Frontal cortex (tissue), 4 donors: ENCODE measurements at places on chromosomes 3 and 15. TPM values are rescaled to one million over a fixed set of nuclear protein-coding genes. Genes with fewer than 3 reads are reported as not detected.

GRCh38 chr3:138197524-138197923, 10.4 kb downstream of the ARMC8 start:
- DNase-seq = no peak

DNA sequence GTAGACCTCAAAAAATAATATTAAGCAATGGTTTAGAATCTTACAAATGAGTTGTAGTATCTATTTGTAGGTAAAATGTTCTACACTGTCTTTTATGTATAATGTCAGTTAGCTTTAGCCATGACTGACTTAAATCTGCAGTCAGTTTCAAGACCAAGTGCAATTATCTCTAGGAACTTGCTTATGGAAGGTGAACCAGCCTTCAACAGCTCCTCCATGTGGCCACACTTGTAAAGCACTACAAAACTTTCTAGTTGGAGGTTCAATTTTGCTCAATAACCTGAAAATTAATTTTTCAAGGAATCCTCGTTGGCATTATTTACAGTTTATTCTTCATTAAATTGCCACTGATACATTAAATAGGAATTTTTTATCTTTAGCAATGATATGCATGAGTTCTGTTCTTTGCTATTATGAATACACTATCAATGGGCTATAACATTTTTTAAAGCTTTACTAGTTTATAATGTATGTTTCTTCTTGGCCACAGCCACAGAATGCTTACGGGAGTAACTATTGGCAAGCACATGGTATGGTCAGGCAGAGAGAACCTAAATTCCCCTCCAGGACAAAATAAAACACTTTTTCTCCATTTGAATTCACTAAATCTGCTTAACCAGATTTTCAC, 315.3 kb upstream of the UBE2E2 start:
- no peak for DNase-seq

GRCh38 chr3:10549617-10550230, 44.3 kb upstream of the ATP2B2 start:
- no peak for DNase-seq

GRCh38 chr3:112121577-112122547, 11.2 kb downstream of the GCSAM start:
- no peak for DNase-seq

DNA sequence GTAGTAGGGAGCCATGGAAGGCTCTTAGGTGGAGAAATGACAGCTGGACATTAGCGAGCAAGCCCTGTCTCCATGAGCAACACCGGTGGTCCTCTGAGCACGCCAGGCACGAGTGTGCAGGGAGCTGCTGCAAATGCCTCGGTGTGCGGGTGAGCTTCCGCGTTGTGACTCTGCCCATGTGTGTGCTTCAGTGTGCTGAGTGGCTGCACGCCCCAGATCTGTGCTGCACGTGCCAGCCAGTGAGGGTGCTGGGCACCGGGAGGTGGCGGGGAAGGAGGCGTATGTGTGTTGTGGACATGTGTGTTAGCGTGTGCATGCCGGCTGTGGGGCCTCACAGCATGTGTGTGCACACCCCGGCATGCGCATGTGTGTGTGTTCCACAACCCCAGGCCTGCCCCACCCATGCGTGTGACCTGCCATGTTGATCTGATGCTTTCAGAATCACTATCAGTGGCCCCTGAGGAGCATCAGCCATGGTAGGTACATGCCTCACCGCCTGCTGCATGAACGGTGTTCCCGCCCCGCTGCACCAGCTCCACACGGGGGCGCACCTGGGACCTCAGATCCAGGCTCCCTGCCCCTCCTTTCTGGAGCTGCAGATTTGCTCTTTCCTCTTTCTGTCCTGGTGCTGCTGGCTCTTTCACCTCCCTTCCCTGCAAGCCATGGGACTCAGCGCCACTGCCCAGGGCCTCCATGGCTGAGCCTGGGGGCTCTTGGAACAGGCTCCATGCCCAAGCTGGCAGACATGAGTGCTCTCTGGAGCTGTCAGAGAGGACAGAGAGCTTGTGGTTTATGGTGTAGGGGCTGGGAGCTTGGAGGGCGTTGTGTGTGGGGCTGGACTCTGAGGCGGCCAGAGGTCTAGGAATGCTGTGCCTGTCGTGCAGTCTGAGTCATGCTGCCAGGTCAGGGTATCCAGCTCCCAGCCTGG, 169.4 kb downstream of the TBC1D2B start:
- DNase-seq = no peak

DNA sequence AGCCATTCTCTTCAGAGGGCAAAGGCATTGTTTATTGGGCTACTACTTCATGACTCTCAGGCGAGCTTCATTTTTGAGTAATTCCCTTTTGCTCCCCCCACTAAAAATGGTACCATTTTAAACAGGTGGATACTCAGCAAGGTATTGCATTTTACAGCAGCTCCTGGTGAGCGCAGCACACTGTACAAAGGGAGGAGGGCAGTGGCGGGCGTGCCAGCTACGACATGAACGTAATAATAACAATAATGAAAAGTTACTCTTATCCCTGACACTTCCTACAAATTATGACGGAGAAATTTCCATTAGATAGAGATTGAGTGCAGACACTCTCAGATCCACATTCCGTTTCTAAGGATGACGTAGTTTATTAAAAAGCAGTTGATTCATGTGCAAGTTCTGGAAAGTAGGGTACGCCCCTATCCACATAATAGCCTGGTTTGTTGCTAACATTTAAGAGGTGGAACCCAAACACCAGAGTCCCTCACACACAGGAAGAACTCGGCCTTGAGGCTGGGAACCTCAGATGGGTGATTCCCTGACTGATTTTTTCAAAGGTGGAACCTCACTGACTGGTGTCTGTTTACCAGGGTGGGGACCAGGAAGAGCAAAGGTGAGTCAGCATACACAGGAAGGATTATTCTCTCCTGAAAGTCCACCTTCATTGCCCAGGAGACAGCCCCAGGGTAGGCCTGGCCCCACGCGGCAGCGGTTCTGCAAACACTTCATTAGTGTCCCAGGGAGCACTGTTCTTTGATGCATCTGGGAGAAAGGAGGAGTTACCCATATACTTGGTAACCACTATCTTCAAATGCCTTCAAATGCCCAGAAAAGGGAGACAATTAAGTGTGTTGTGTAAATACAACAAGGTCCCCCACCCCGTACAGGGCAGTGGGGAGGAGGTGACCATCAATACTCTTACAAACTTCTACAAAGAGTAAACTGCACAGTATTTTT, 69.9 kb downstream of the LDHAL6B start:
- DNase-seq = no peak

GRCh38 chr3:193944518-193944884, 191.4 kb upstream of the HES1 start:
- no peak for DNase-seq

DNA sequence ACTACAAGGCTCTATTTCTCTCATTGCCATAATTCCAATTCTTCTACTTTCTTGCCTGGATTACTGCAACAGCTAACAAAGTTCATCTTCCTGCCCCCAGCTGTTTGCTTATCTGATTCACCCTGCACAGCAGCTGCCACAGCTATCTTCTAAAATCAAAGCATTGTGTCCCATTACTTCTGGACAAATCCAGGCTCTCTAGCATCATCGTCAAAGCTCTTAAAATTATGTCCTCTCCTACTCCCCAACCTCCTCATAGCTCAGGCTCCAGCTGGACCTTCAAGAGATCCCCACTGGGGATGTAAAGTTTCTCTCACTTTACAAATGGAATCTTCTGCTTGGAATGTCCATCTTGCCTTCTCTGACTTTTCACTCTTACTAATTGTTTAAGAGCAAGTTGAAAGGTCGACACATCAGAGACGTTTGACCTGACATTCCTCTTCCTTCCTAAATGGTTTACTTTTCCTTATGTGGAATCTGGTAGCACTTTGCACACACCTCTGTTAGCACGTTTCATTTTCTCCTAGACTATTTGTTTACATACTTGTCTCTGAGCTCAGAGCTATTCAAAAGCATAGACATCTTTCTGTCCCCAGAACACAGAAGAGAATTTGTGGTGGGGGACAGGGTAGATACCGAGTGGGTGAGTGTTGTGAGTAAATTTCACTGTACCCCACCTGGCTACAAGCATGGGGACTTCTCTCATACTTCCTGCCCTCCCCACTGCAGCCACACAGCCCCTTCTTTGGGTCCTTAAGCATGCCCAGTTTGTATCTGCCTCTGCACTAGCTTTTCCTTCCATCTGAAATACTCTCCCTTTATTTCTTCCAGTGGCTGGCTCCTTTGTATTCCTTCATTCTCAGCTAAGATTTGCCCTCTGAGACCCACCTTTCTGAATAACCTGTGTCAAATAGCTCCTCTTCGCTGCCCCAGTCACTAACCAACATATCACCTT, 77.9 kb downstream of the SERPINI1 start:
- DNase-seq = no peak

- DNase-seq = no peak
These were observed 26.7 kb downstream of the CLK3 start for GRCh38 chr15:74642348-74642733.

- no peak for DNase-seq
These were observed 577.8 kb downstream of the PYDC2 start for GRCh38 chr3:192038726-192039125.

DNA sequence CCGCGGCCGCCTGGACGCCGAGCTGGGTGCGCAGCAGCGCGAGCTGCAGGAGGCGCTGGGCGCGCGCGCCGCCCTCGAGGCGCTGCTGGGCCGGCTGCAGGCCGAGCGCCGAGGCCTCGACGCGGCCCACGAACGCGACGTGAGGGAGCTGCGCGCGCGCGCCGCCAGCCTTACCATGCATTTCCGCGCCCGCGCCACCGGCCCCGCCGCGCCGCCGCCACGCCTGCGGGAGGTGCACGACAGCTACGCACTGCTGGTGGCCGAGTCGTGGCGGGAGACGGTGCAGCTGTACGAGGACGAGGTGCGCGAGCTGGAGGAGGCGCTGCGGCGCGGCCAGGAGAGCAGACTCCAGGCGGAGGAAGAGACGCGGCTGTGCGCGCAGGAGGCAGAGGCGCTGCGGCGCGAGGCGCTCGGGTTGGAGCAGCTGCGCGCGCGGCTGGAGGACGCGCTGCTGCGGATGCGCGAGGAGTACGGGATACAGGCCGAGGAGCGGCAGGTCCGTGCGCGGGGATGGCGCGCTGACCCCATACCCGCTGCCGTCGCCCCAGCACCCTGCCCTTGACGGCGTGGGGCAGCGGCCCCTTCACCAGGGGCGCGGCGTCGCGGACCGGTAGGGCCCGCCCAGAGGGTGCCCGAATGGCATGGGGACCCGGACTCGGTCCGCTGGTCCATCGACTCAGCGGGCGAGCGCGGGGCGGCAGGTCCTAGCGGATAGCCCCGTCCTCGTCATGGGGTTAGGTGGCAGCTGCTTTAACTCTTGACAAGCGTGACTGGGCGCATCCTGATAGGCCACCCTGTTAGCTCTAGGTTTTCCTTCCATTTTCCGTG, 848 bp downstream of the SYNM start:
- DNase-seq = no peak

Gene RFT1
- total RNA-seq = 6.1 TPM

Gene ATXN7
- 6.9 TPM for total RNA-seq
